Activated CD4-positive, alpha-beta T cell treated with anti-CD3 and anti-CD28 coated beads, Interleukin-2, amount 10 ng/mL, durations not matched to agents 7 days and 5 days (primary cell): ENCODE measurements at places on chromosomes 4 and X.

DNA sequence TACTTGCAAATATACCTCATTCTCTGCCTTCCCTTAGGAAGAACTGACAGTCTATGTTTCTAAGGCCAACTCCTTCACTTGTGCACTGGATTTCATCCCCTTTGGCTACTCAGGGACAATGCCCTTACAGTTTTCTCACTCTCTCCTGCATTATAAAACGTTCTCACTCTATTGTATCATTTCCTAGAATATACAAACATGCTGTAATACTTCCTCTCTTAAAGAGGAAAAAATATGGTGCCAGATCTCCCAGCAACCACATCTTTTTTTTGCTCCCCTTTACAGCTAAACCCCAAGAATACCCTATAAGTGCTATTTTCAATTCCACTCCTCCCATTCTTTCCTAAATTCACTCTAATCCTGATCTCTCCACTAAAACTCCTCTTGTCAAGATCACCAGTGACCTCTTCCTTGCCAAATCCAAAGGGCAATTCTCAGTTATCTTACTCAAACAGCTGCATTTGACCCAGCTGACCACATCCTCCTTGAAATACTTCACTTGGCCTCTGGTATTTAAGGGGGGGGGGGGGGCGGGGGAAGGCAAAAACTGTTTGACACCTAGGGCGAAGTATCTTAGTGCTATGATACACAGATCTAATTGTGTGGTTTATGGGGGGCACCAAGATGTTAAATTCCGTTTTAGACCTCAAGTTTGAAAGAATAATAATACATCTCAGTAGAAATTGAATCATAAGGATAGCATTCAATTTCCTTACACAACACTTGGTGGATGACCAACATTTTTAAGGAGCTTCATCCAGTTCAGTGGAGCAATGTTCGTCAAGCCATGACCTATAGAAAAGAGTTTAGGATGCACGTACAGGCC, 1.6 kb downstream of the RCHY1 start:
- H3K4me3 ChIP-seq = no peak overlapping the region
- H3K4me1 ChIP-seq = peaks cover 48% of the 10 kb centered on the region
- peaks cover 27% of the 10 kb centered on the region for H3K36me3 ChIP-seq
- H3K27me3 ChIP-seq = no peaks in the 10 kb centered on the region

GRCh38 chr4:2179717-2180116, 62.2 kb downstream of the HAUS3 start:
- peaks cover 5% of the 10 kb centered on the region for H3K36me3 ChIP-seq
- H3K4me3 ChIP-seq = no peak overlapping the region
- no peak overlapping the region for H3K27ac ChIP-seq
- H3K27me3 ChIP-seq = no peaks in the 10 kb centered on the region
- peaks cover 13% of the 10 kb centered on the region for H3K4me1 ChIP-seq

- no peaks in the 10 kb centered on the region for H3K27me3 ChIP-seq
- DNase-seq = no peak
- H3K4me1 ChIP-seq = no peaks in the 10 kb centered on the region
- H3K4me3 ChIP-seq = no peak overlapping the region
- no peak overlapping the region for H3K27ac ChIP-seq
Measured at GRCh38 chr4:164252286-164252685, 501.6 kb upstream of the SMIM31 start.

GRCh38 chr4:40369437-40370274, 34.5 kb downstream of the CHRNA9 start:
- H3K27ac ChIP-seq = no peak overlapping the region
- H3K27me3 ChIP-seq = no peaks in the 10 kb centered on the region
- DNase-seq = no peak
- no peaks in the 10 kb centered on the region for H3K36me3 ChIP-seq

DNA sequence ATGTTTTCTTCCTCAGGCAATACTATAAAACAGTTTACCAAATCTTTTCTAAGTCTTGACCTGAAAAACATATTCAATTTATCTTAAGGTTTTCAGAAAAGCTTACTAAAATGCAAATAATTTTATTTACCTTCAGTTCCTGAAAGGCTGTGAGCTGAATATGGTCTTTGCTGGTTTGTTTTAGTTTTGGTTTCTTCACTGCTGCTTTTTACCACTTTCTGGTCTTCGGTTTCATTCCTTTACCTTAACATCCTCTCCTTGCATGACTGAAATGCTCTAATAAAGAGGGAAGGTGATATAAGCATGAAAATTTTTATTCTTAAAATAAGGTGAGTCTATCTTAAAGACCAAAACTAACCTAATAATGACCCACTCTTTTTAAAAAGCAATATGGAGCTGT, 97.1 kb upstream of the NRK start:
- DNase-seq = no peak
- no peak overlapping the region for H3K27ac ChIP-seq
- no peak overlapping the region for H3K4me3 ChIP-seq
- no peaks in the 10 kb centered on the region for H3K4me1 ChIP-seq
- H3K27me3 ChIP-seq = no peaks in the 10 kb centered on the region
